AG09309 (cell line): ENCODE measurements at places on chromosomes 7 and 10.

DNA sequence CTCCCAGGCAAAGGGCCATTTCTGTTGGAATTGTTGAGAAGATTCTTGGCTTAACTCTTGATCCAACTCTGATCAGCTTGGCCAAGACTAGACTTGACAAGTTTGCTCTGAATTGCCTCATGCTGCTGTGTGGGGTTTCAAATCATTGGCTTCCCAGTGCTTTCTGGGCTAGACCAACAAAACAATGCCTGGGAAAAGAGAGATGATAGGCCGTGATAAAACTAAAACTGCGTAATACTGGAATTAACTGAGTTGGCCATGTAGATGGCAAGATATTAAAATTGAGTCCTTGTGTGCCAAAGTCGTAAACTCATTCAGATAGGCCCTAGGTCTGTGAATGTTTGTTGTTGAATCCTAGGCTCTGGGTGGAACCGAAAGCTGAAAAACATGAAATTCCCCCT lies 222.6 kb downstream of the MGMT start:
- DNase-seq, result no peak

DNA sequence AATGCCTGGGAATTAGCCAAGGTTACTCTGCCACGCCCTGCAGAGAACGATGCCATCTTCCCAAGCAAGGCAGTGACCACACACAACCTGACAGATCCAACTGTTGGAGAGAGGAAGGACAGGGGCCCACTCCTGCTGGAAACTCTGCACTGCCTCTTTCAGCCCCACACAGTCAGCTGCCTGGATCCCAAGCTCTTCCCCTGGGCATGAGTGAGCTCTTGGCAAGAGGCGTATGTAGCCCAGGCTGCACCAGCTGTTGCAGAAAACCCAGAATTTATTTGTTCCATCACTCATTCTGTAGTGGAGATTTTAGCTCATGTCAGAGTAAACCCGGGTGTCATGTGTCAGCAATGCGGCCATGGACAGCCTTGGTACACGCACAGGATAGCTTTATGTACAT lies 135.1 kb upstream of the TRIM24 start:
- DNase-seq, result no peak

GRCh38 chr7:151113344-151114150 lies 27.3 kb downstream of the AGAP3 start:
- DNase-seq, result peak; percentile 35

- DNase-seq, result no peak
Observed at GRCh38 chr7:148289630-148290029, 300.9 kb upstream of the C7orf33 start.

- DNase-seq, result no peak
Observed at GRCh38 chr7:44152971-44153947, 12.1 kb upstream of the MYL7 start.

GRCh38 chr10:120666308-120666707 lies 184.9 kb upstream of the WDR11 start:
- no peak for DNase-seq

DNA sequence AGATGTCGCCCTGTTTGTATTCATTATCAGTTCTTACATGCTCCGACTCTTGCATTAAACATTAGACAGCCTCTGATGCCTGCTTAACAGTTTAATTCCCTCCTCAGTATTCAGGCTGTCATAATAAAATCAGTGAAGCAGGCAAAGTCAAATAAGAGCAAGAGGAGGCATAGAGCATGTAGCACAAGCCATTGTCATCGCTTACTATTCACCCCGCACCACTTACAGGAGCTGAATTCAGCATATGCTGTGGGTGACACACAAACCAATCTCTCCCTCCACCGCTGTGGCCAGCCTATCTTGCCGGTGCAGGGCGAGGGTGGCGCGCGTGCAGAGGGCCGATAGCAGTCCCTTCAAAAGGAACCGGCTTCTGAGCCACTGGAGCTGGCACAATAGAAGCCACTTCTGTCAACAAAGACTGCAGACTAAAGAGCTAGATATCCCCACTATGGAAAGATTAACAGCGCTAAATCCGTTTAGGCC lies 433.2 kb upstream of the MGMT start:
- DNase-seq, result no peak

GRCh38 chr7:91351374-91351773 lies 87.1 kb downstream of the FZD1 start:
- no peak for DNase-seq

DNA sequence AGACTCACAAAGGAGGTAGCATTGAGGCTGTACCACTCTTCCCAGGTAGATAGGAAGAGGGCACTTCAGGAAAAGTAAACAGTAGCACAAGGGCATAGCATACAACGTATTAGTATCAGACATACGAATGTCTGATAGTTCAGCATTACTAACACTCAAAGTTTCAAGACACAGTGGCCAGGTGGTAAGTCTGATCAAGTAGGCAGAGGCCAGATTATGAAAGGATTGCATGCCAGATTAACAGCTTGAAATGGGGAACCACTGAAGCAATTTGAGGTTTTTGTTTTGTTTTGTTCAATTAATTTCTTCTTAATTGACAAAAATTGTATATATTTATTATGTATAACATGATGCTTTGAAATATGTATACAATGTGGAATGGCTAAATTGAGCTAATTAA lies 45.7 kb upstream of the IL6 start:
- DNase-seq, result no peak

DNA sequence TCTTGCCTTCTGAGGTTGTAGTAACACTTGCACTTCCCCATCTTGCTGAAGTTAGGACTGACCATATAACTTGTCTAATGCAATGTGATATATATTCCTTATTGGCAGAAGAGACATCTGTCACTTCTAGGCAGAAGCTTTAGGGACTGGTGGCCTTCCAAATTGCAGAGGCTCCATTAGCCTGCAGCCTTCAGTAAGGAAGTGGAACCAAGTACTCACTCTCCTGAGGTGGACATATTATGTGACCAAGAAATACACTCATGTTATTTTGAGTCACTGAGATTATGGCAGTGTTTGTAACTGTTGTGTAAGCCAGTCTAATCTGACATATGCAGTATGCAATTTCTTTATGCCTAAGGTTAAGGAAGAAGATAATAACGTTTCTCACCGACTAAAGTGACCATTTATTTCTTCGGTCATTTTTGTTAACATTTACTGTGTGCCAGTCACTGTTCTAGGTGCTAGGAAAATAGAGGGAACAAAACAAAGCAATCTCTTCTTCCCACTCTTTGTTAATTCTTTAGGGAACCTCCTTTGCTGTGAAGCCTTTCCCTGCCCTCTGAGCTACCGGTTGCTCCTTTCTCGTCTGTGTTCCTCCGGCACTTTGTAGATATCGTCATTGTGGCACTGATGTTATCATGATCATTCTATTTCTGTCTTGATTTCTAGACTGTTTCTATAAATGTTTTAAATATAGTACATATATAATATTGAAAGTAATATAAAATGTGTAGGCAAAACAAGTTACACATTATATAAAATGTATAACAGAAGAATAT lies 52.9 kb upstream of the HBP1 start:
- DNase-seq, result no peak

DNA sequence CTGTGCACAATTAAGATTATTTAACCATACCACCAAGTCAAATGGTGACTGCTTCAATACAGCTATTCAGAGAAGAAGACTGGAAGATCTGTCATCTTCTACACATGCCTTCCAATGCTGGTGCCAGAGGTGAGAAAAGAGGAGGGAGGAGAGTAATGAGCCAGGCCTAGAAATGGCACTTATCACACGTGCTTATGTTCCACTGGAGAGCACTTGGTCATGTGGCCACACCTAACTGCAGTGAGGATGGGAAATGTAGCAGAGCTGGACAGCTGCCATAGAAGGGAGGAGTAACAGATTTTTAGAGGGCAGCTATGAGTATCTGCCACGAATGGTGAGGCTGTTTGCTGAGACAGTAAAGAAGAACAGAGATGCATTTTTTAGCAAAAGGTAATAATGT lies 77.1 kb downstream of the MPLKIP start:
- no peak for DNase-seq

DNA sequence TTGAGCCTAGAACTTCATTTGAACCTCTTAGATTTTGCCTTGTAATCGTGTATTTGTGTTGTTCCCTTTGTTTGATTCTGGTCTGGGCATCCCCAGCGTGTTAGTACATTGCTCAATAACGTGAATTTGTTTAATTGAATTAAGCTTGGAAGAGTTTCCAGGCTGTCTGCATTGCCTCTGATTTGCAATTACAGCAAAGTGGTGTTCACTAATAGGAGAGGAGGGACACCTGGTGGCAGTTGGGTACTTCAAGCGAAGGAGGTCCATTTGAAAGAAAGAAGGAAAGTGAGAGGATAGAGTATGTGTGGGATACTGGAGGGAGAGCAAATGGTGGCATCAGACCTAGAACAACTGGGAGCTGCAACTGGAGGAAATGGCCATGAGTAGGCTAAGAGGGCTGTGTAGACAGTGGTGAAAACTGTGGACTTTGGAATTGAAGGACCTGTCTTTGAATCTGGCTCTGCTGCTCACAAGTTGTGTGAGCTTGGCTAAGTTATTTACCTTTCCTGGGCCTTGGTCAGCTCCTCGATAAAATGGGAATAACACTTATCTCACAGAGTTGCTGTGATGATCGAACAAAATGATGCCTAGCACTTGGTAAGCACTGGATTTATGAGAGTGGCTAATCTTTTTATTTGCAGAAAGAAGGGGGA lies 15.1 kb downstream of the LSMEM1 start:
- DNase-seq, result peak; percentile 24

DNA sequence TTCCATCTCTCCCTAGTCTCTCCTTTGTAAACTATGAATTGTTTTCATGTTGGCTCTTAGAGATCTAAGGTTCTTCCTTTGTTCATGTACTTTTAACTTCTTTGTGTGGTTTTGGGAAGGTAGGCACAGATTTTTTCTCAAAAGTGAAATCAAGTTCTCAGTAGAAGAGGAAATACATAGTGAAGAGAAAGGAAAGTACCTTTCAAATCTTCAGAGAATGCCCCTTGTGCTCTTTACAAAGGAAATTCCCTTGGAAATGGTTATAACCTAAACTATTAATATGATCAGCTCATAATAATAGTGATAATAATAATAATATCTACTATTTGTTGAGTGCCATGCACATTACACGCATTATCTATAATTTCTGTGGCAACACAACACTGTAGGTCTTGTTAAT lies 318.5 kb downstream of the PRPF18 start:
- no peak for DNase-seq

GRCh38 chr7:12648704-12649261 lies 38.6 kb upstream of the ARL4A start:
- no peak for DNase-seq

DNA sequence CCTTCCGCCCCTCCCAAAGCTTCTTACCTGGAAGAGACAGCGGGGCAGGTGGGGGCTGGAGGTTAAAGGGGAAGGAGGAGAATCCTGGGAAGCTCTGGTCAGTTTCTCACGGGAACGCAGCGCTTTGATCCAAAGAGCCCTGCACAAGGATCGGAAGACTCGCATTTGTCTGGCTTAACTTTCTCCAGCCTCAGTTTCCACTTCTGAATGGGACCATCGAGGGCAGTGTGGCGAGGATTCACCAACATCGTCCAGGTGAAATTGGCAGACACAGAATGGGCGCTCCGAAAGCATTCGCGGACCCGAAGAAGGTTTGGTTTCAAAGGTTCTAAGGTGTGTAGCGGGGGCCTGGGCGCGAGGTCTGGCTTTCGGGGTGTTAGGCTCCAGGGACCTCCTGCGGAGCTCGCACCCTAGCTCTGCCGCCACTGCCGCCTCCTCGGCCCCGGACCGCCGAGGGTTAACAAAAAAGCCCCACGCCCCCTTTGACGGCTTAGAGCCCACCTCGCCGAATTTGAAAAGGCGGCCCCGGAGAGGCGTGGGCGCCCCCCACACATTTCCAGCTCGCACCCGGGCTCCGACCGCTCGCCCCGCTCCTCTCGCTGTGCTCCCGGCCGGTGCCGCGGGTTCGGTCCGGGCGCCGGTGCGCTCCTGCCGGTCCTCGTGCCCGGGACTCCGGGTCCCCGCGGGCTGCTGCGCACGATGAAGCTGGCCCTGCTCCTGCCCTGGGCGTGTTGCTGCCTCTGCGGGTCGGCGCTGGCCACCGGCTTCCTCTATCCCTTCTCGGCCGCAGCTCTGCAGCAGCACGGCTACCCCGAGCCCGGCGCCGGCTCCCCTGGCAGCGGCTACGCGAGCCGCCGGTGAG lies at the start of gene COL26A1:
COL26A1 (plus strand) TSS at position 542 of the 862 bp plus-strand sequence; CDS start at position 700, 158 bp downstream.
- DNase-seq, result no peak

DNA sequence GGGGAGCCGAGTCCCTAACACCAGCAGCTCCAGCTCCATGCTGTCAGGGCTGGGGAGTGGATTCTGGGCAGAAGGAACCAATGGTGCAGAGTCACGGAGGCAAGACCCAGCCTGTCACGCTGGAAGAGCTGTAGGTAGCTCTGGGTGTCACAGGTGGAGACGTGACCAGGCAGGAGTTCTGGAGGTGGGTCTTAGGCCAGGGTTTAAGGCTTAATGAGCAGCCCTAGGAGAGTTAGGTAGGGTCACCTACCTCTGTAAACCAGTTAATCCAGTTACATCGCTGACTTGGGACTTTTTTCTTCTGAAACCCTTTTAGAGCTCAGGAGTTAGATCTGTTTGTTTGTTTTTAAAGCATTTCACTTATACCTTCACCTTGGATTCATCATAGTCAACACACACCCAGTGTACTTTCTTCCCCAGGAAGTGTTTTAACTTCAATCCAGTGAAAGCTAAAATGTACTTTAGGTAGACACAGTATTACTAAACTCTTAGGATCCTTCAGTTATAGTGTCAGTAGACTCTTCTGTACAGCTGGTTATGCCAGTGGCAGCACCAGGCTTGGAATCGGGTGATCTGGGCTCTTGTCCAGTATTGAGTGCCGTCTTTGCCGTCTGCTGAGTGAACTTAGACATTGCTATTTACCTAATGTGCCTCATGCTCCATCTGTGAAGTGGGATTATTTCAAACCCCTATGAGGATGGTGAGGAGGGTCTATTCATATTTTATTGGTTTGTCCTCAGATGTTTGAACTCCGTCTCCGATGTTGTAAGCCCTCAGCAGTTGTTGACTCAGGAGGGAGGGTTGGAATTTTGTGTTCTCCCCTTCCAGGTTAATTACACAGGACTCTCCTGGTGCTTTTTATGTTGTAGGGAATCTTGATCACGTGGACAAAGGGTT lies 31.0 kb downstream of the TACR2 start:
- DNase-seq, result no peak

GRCh38 chr10:4947635-4948596 lies 15.3 kb upstream of the AKR1C1 start:
- peak; percentile 90 for DNase-seq

GRCh38 chr7:43648473-43649406 lies 65.8 kb downstream of the STK17A start:
- peak; percentile 67 for DNase-seq
